ENCODE measurements at places on chromosomes 5 and 9.

- DNase-seq: no peak
Measured at GRCh38 chr5:139222346-139222745, 24.2 kb upstream of the SIL1 start.

GRCh38 chr9:31140316-31140715 lies 1244.1 kb upstream of the ACO1 start:
- no peak for DNase-seq

DNA sequence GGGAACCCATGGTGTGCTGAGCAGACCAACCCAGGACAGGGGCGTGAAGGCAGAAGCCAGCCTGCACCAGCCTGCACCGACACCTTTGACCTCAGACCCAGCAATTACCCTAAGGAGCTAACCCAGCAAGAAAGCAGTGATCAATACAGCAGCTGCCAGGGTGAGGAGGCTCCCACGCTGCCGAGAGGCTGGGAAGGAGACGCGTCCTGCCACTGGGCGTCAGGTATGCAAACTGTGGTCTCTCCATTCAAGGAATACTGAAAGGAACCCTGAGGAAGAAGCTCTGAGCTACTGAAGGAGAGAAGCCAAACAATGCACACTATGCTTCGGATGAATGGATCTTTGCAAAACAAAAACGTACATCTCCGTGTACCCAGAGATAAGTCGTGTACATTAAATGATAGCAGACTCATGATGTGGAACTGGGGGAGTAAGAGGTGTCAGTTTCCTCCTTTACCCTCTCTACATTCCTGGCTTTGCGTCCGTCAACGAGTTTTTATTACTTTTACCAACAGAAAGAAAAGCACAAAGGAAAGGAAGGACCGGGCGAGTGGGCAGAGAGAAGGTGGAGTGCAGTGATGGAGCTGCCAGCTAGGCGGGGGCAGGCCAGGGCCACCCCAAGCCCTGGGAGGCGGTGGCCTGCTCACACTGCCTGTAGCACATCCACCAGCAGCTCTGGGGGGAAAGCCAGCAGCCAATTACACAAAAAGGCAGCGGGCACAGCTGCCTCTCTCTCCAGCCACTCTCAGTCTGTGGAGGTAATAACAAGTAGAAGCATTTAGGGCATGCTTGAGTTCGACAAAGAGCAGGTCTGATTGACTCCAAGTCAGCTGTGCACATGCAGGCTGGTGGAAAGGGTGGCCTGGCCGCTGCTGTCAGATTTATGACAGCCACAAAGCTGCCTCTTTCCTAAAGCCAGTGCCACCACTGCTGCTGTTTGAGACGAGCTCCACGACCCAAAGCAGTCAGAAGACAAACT lies 29.3 kb downstream of the RASGEF1C start:
- DNase-seq: no peak

GRCh38 chr5:120083851-120084542 lies 380.1 kb upstream of the PRR16 start:
- no peak for DNase-seq

- DNase-seq: no peak
Measured at GRCh38 chr5:93591323-93591945, 8.4 kb downstream of the NR2F1 start.
